ENCODE measurements at places on chromosomes 5 and 9.

GRCh38 chr5:16924206-16924605, 11.9 kb downstream of the MYO10 start:
- DNase-seq, result no peak

DNA sequence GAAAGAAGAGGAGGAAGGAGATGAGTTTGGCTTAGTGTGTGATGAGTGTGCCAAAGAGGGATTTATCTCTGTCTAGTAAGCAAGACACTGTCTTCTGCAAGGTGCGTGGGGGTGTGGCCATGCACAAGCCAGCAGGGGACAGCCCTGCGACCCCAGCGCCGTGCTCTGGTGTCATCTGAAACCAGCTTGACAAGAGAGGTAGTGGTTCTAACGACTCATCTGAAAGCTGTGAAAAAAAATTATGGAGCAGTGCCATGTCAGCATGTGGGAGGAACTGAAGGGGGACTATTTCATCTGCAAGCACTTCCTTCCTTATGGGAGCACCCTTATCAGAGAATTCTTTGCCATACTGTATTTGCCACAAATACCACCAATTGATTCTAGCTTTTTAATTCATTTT, 398.6 kb downstream of the PSAT1 start:
- DNase-seq, result no peak

DNA sequence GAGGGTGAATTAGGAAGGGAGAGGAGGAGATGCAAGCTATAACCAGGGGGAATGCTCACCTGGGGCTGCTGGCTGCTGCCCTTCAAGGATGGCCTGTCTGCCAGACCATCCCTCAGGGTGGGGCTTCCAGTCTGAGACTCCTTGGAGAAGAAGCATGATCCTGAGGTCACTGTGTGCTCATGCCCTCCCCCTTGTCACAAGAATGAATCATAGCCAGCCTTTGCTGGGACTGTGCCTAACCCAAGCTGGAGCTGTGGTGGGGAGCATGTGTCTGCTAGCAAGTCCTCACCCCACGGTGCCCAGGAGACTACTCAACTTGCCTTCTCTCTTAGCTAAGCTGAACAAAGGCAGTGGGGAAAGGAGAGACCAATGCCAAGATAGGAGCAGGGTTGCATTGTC, 463.6 kb downstream of the SPOCK1 start:
- no peak for DNase-seq

GRCh38 chr5:5652181-5652580, 229.7 kb downstream of the ICE1 start:
- DNase-seq, result no peak

DNA sequence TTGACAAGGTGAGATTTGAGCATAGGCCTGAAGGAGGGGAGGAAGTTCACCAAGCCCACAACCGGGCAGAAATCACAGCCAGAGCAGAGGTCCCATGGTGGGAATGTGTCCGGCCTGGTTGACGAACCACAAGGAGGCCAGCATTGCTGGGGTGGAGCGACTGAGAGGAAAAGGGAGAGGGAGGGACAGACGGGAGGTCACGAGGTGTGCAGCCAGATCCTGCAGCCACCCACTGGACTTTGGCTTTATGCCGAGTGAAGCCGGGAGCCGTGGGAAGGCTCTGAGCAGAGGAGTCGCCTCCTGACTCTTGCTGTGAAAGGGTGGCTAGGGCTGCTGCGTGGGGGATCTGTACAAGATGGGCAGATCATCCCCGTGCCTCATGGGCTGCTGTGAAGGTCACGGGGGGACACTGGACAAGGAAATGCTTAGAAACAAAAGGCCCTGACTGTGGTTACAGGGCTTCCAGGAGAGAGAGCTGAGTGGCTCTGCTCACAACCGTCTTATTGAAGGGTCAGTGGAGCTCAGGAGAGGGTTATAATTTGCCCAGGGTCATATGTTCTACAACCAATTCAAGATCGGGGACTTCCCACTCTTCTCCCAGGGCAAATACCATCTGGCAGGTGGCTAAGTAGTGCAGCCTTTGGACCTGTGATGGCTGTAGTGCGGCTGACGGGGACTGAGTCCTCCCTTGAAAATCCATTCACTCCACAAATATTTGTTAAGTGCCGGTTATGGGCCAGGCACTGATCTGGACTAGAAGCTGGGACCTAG, 15.6 kb upstream of the CD74 start:
- DNase-seq, result no peak

GRCh38 chr9:94160594-94161501, 76.6 kb downstream of the PTPDC1 start:
- no peak for DNase-seq

DNA sequence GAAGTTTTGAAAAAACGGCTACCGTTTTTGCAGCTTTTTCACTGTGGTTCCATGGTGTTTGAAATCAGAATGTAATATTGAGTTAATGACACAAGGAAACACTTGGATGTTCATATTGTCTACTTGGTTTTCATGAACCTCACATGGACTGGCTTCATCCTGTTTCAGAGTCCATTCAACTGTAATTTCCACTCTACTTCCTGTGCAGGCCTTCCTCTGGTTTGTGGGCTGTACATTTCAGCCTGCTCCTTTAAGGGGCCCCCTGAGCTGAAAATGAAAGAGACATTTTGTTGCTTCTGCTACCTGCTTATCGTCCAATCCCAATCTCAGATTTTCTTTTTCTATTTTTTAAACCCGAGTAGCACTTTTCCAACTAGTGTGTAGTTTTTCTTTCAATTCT, 41.8 kb upstream of the CDKN2B start:
- no peak for DNase-seq

DNA sequence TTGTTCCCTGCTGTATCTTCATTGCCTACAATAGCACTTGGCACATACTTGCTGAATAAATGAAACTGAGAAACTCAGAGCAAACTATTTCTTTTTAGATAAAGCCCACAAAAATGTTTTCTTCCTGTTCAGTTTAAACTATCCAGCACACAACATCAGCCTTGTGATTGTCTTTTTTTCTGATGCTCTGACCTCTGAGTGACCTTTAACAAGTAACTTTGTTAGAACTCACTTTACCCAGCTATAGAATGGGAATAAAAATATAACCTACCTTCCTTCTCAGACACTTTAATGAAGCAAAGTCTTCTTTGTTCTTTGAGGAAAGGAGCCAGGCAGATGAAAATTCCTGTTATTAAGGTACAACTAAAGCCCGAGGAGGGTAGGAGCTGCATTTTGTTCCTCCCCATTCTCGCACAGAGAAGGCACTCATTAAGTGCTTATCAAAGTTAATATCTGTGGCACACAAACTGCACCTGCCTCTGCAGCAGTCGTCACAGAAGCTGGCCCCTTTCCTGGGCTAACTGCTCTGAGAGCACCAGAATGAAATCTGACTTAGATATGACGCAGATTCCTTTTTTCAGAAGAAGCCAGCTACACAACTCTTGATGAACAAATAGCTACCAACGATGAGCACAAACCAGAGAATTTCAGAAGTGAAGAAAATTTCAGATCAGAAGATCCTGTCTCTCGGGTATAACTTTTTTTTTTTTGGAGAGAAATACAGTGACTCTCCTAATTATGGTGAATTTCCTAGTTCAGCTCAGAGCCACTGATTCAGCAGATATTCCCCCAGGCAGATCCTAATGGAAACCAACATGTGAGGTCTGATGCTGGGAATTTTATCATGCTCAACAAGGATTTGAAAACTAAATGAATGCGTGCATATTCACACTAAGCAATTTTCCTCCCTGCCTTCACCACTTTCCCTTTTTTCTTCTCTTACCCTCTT, 31.0 kb upstream of the NR3C1 start:
- DNase-seq, result peak; percentile 23

DNA sequence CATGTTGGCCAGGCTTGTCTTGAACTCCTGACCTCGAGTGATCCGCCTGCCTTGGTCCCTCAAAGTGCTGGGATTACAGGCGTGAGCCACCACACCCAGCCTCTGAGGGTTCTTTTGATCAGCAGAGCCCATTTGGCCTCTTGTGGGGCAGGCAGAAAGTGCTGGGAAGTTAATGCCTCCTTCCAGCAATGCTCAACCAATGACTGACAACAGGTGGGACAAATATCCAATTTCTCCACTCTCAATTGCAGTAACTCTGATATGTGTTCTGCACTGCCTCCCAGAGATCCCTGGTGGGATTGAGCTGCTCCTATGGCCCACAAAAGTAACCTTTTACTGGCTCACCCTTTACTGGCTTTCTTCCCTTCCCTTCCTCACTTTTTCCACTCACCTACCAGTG, 79.9 kb upstream of the APC start:
- no peak for DNase-seq
